ENCODE measurements at places on chromosomes 12 and 14.
A peak's percentile ranks its signal among the peaks of the same experiment; 100 is the strongest.

DNA sequence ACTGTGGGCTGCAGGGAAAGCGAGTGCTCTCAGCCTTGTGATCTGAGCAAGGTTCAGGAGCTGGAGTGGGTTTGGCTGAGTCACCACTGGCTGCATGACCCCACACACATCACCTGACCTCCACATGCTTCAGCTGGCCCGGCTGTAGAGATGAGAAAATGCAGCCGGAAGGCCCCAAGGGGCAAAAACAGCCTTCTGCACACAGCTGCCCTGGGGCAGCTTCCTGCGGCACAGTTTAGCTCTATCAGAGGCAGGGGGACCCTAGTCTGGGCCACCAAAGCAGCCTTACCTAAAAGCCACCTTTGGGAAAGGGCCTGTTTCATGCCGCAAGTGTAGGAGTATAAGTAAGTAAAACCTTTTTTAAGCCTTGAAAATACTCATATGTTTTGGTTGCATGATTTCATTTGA is 123.3 kb downstream of the SSPN start:
- DNase-seq = no peak

DNA sequence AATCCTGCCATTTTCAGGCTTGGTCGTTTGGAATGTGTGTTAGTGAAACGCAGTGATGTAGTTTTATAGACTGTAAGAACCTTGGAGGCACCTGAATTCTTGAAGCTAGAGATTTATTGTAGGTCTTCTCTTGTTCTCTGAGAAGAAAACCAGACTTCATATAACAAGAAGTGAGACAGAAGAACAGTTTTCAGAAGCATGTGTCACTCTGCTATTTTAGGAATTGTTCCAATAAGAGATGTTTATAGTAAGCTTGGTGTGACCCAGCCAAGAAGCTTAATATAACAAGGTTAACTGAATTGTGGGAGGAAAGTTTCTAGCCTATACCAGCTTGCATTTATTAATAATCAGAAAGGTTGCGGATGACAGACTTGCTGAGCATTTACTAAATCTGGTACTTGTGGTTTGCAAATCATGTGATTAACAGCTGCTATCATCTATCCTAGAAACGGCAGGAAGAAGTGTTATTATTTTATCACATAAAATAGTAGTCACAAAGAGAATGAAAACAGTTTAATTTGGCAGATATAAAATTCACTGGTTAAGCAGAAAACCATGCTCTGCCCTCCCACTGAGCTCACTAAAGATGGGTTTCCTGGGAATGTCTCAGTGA is 49.2 kb upstream of the BCAT1 start:
- DNase-seq = no peak

GRCh38 chr14:72715215-72715849 is 178.6 kb downstream of the DPF3 start:
- no peak for DNase-seq

DNA sequence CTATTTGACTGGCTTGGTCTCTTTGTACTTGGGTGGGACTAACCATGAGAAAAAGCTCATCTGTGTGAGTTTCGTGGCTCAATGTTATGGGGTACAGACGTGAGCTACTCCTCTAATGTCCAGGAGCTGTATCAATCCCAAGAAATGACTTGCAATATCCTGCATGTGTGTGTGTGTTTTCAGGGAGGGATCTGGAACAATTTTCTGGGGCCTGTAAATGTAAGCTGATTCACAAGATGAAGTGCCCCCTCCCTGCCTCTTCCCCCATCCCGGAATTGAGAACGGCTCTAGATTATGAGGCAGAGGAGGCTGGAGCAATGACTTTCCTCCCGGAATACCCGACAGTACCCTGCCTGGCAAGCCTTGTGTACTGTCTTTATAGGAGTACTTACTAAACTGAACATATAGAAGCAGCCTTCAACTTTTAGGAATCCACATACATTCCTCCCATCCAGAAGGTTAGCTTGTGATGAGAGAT is 53.9 kb downstream of the TMX1 start:
- DNase-seq = no peak

DNA sequence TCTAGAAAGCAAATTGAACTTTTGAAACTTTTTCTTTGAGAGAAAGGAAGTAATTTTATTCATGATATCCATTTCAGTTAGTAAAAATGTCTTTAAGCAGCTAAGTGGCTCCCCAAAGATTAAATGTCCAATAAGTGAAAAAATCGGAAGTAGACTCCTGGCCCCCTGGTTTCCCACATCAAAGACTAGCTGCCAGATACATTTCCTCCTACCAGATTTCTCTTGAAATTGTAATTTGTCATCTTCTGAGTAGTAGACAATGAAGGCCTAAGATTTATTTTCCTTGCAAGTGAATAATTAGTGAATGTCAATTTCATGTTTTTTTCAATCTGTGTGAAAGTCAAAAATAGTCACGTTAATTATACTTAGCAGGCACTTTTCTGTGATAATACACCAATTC is 321.9 kb downstream of the SYT1 start:
- DNase-seq = no peak

GRCh38 chr14:51988221-51988620 is 1.1 kb upstream of the RTRAF start:
- no peak for DNase-seq

- no peak for DNase-seq
These were observed 144.5 kb downstream of the EPS8 start for GRCh38 chr12:15644700-15645099.

DNA sequence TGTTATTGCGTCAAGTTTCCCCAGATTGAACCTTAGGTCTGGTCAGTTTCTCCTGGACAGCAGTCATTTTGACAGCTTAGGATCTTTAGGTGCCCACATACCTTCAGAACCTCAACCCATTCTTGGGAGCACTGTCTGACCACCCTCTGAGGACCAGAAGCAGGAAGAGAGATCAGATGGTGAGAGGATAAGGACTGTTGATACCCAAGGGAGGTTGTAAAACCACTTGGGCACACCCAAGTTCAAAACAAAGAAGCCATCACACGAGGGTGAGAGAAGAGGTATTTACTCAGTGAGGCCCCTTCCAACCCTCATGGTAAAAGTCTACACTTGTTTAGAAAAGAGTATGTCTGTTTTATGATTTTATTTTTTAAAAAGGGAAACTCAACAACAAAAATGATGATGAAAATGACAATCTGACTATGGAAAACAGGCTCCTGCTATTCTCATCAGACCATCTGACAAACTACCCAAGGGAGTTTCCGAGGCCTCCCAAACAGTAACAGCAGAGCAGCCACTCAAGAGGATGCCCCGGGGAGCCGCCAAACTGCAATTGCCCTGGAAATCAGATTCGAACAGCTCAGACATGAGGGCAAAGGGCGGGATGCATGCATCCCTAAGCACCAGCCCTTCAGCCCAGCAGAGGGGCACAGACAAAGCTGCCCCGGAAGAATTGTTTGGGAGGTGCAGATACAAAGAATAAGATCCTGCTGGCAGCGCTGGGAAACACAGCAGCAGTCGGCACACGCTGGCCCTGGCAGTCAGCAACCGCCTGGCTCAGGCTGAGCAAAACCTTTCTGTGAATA is 162.6 kb upstream of the PLEKHG7 start:
- no peak for DNase-seq

DNA sequence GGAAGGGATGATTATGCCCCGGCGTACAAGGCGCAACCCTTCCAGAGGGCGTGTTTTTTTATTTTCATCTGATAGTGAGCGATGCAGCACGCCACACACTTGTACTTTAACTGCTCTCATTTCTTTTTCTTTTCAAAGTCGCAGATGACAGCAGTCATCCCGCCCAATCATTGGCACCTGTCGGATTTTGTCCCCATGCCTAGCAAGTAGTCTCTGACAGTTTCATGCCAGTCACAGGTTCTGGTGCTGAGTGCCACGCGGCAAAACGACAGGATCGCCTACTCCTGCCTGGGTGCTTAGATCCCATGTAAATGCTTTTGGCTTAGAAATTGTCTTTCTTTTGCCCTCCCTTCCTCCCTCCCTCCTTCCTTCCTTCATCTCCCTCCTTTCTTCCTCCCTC is 117.7 kb downstream of the GLT1D1 start:
- no peak for DNase-seq

DNA sequence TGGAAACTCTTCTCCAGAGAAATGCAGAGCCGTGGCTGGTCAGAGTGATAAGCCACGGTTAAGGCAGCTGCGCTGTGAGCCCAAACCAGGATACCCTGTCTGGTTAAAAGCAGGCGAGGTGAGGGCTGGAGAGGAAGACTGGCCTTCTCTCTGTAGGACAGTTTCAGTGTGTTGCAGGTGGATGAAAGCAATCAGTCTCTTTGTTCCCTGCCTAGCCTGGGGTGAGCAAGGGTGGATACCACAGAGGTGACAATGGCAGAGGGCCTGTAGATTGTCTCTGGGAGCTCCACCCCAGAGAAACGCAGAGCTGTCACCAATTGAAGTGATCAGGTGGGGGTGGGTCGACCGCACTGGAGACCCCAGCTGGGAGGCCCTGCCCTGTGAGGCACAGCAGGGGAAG is 621.9 kb downstream of the LRFN5 start:
- DNase-seq = no peak

GRCh38 chr12:79776111-79776510 is 85.3 kb upstream of the PAWR start:
- DNase-seq = no peak

GRCh38 chr12:132143336-132144071 is 615 bp downstream of the DDX51 start:
- DNase-seq = peak; percentile 4

DNA sequence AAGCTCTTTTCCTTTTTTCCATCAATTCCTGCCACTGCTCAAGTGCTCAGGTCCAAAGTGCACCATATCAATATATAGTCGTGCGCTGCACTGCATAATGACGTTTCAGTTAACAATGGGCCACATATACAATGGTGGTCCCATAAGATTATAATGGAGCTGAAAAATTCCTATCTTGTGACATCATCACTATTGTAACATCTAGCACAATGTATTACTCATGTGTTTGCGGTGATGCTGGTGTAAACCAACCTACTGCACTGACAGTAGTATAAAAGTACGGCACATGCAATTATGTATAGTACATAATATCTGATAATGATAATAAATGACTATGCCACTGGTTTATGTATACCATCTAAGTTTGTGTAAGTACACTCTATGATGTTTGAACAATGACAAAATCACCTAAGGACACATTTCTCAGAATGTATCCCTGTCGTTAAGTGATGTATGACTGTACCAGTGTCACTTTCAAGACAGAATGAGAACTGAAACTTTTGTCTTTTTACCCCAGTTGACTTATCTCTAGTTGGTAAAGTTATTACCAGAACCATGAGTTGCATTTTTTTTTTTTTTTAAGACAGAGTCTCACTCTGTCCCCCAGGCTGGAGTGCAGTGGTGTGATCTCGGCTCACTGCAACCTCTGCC is 53.7 kb upstream of the INSM2 start:
- no peak for DNase-seq

DNA sequence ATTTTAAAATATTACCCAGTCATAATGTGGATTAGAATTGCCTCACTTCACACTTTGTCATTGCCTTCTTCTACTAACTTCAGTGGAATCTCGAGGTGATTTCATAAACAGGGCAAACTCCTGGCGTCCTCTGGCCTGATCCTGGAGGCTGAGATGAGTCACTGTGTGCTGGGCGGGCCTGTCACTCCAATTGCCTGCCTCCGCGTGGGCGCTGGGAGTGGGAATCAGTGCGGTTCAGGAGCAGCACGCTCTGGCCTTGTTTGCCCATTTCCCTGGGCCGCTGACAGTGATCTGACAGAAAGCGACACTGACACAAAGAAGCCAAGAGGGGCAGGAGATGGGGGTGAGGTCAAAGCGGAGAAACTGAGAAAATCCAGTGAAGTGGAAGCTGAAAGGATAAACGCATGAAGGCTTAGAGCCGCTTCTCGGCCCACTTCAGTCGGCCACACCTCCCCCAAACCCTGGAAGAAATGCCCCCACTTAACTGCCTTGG is 29.7 kb downstream of the LGR5 start:
- no peak for DNase-seq

- DNase-seq = no peak
These were observed 43.7 kb upstream of the BDKRB2 start for GRCh38 chr14:96160913-96161310.

DNA sequence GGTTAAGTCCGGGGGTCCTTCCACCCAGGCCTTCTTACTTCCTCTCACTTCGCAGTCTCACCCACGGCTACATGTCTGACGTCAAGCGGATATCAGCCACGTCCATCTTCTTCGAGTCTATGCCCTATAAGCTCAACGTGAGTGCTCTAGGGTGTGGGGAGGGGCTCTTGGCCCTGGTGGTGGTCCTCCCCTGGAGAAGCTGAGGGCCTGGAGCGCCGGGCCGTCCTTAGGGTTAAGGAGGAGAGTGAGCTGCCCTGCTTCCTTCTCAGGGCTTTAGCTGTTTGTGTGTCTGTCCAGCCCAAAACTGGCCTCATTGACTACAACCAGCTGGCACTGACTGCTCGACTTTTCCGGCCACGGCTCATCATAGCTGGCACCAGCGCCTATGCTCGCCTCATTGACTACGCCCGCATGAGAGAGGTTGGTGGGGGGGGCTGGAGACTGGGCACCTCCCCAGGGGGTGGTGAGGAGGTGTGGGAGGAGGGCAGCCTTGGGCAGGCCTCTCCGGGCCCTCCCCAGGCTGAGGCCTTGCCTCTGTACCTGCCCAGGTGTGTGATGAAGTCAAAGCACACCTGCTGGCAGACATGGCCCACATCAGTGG is 2.7 kb downstream of the SHMT2 start:
- no peak for DNase-seq

DNA sequence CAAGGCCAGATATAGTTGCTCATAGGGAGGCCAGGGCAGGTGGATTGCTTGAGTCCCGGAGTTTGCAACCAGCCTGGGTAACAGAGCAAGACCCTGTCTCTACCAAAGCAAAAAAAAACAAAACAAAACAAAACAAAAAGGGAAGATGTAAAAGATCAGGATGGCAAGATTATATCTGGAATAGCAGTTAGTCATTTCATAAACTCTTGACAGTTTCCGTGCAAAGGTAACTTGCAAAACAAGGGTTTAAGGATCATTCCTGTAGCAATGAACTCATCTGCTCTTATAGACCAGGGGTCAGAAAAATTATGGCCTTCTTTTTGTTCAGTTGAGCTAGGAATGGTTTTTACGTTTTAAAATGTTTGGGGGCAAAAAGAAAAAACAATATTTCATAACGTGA is 29.6 kb downstream of the GIT2 start:
- DNase-seq = no peak

GRCh38 chr14:74867673-74868072 is 8.3 kb downstream of the PROX2 start:
- DNase-seq = no peak

GRCh38 chr12:2457215-2457932 is 337.4 kb upstream of the FKBP4 start:
- no peak for DNase-seq

DNA sequence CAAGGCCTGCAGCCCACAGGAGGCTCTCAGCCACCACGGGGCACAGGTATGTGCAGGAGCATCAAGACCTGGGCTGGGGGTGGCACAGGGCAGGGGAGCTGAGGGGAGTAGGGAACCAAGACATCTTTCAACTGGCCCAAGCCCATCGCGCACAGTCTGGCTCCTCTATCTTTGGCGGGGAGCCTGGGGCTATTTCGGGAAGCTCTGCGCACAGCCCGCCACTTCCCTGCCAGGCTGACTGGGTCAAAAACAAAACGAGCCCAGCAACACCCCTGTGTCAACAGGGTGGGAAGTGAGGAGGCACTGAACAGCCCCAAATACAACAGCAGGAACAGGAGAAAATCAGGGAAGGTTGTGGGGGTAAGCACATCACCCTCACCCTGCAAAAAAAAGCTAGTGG is 83.9 kb downstream of the ARL6IP4 start:
- DNase-seq = no peak
